ENCODE measurements at places on chromosomes 2 and 18. TPM values are rescaled to one million over a fixed set of nuclear protein-coding genes. Genes with fewer than 3 reads are reported as not detected.

- no peak for DNase-seq
Measured at GRCh38 chr18:75170916-75171315, 38.0 kb downstream of the PTGR3 start.

GRCh38 chr2:164739966-164740365 lies 101.7 kb downstream of the COBLL1 start:
- peak; percentile 37 for DNase-seq

DNA sequence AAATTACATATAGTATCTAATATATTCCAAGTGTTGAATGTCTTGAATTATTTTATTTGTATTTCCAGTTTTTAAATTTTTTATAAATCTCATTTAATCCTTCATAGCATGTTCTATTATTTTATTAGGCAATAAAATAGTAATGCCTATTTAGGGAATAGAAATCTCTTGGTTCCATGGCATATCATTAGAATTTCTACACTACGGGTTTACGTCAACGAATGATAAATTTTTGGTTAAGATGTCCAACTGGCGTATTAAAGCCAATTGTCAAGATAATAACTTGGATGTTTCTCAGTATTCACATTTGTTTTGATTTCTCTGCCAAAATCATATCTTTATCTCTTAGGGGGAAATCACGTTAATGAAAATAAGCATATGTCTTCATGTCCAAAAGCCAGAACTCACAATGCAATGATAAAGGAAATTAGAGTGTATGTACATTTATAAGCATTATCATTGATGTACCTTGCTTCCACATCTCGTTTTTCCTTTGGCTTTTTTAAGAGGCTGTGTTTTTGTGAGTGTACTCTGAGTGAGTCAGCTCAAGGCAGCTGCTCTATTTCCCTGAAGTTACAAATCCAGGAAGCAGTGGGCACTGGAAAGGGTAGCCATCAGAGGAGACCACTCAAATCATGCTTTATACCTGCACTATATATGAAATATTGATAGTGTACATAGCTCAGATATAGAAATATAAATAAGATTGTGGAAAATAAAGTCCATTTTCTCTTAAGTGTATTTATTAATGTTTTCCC lies 115.8 kb upstream of the PDE1A start:
- no peak for DNase-seq

GRCh38 chr18:67468038-67468437 lies 48.5 kb downstream of the DSEL start:
- DNase-seq = no peak

GRCh38 chr2:202038471-202039277 lies 5.0 kb downstream of the FZD7 start:
- DNase-seq = no peak

DNA sequence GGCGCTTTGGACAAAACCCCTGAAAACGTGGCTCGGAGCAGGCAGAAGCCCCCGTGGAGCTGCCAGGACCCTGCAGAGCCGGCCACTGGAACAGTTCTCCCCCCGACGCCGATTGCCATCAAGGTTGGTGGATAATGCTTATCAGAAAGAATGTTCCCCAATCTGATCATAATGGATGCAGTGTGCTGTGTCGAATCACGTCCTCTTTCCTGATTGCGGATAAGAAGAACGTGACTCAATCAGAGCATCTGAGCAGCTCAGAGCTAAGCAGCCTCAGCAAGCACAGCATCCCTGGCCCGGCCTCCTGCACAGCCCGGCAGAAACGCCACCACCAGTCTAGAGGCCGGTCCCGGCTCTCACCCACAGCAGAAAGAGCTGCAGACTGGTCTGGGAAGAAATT lies 488.0 kb downstream of the EIPR1 start:
- DNase-seq = no peak

Gene IFIH1
- 0.96 TPM for polyA plus RNA-seq
